ENCODE measurements at places on chromosomes 13 and 19.

DNA sequence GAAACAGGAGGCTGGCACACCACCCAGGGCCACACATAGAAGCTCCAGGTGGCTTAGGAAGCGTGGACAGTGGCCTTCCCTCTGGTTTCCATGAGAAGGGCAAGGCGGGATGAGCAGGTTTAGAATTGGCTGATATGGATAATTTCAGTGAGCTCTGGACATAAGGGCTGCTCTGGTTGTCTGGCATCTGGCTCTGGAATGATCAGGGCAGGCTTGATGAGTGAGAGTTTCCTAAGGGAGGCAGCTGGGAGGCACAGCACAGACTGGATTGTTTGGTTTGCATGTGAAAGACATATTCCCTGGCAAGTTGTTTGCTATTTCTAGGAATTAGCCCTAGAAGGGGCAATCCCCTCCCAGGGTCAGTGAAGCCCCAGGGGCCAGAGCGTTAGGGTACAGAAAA lies 129.5 kb downstream of the ATP8A2 start:
- DNase-seq = no peak

DNA sequence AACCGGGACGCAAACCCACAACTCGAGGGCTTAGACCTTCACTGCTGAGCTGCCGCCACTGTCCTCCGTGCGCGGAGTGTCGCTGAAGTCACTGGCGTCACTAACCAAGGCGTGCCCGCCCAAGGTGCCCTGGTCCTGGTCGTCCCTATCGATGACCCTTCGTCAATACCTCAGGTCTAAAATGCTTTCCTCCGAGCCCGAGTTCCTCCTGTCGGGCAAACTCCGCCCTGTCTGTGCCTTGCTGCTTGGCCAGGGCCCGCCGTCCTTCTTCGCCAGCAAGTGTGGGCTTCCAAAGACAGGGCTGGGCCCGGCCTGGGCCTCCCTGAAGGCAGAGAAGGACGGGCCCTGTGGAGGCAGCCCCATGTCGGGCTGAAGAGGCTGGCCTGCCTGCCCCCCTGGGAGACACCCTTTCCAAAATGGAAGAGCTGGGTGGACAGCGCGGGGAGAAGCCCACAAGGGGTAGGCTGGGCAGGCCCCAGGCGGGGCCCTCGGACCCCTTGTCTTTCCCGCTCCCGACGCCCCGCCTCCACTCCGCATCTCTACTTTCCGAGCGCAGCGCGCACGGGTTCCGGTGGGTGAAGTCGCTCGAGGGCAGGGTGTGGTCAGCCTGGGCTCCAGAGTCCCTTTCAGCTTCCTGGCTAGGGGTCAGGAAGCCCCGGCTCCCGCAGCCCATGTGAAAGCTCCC lies 13.4 kb downstream of the RB1 start:
- DNase-seq = no peak

DNA sequence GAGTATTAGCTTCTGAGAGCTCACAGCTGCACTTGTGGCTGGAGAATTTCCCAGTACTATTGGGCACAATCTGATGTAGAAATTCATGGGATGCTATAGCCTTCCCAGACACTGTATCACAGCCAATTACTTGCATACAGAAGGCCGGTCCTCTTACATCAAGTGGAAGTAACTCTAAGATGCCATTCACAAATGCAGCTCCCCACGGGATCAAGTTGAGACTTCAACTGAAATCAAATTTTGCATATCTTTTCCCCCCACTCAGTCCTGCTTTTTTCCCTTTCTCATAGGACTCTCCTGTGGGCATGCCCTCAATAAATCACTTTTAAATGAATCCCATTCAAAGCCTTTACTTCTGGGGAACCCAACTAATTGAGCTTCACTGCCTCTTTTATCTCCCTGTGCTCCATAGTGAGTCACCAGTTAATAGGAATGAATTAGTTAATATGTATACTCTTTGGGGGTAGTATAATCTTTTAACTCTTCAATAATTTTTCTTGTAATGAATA lies 1970.8 kb downstream of the OLFM4 start:
- DNase-seq = no peak

GRCh38 chr13:33105387-33106005 lies 89.3 kb downstream of the KL start:
- DNase-seq = no peak

GRCh38 chr19:2483084-2483483 lies 7.2 kb downstream of the GADD45B start:
- no peak for DNase-seq

DNA sequence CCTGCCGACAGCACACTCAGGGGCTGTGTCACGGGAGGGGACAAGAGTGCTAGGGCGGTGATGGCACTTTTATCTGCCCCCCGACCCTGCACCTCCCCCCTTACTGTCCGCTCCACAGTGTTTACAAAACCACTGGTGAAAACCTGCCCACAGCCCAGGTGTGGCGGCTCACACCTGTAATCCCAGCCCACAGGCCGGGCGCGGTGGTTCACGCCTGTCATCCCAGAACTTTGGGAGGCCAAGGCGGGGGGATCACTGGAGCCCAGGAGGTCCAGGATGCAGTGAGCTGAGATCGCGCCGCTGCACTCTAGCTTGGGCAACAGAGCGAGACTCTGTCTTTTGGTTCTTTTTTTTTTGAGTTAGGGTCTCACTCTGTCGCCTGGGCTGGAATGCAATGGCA lies 11.8 kb downstream of the LINGO3 start:
- no peak for DNase-seq

DNA sequence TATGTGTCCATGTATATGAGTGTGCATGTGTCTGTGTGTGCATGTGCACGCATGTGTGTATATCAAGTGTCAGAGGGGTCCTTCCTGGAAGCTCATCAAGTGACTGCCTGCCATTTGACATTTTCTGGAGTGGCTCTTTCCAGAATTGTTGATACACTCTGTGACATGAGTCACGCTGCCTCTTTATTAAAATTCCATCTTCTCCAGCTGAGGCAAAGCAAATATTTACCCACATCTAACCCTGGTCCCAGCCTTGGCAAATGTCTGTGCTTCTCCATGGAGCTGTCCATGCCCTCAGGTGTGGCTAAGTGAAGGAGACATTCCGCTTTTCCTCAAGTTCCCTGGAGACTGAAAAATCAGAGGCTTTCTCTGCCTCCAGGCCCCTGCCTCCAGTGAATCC lies 88.2 kb upstream of the MBNL2 start:
- DNase-seq = no peak

GRCh38 chr19:55109527-55110291 lies 7.7 kb downstream of the PPP1R12C start:
- no peak for DNase-seq

DNA sequence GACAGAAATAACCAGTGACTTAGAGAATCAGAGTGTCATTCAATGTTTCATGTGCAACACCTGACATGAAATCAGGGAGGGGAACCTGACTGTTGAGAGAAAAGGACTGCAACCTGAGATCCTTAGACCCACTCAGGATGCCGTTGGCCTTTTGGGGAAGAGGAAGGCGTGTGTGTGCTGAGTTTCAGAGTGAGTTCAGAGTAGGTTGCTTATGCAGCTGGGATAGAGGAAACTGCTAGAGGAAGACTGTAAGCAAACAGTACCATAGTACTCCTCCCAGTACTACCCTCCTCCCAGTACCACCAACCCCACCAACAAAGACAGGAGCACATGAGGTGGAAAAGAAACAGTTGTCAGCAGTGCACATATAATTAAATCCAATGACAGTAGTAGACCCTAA lies 63.7 kb downstream of the KL start:
- no peak for DNase-seq

GRCh38 chr13:39365879-39366278 lies 237.1 kb downstream of the LHFPL6 start:
- DNase-seq = no peak

DNA sequence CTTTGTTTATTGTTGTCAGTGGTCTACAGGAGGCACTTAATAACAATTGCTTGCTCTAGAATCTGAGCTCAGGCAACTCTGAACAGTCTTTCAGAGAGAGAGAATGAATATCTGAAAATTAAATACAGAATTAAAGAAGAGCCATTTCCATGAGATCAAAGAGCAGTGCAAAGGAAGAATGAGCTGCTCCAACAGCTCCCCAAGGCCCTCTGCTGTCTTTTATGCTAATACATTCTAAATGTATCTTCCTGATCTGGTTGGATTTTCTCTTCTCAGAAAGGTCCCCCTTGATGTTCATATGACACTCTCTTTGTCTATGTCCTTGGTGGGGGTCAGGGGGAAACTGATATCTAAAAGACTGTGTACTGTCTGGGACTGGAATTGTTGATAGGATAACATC lies 1029.6 kb downstream of the PCDH9 start:
- no peak for DNase-seq

- DNase-seq = no peak
These were observed 99.6 kb upstream of the SIAH3 start for GRCh38 chr13:45951166-45951565.

DNA sequence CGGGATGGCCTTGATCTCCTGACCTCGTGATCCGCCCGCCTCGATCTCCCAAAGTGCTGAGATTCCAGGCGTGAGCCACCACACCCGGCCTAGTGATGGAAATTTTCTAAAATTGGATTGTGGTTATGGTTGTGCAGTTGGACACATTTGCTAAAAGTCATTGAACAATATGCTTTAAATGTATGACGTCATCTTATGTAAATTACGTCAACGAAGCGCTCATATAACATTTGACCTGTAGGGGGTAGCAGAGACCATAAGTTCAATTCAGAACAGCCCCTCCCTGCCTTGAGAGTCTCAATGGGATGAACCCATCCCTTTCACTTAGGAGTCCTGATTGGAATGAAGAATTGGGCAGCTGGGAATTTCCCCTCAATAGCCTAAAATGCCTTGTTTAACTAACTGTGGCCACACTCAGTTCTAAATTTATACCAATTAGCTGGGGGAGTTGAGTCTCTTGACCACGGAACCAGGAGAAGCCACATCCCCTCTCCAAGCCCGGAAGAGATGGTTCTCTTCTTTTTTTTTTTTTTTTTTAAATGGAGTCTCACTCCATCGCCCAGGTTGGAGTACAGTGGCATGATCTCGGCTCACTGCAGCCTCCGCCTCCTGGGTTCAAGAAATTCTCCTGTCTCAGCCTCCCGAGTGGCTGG lies 15.2 kb upstream of the TLE6 start:
- DNase-seq = peak; percentile 77

GRCh38 chr13:97913206-97913605 lies 40.3 kb upstream of the IPO5 start:
- DNase-seq = no peak

DNA sequence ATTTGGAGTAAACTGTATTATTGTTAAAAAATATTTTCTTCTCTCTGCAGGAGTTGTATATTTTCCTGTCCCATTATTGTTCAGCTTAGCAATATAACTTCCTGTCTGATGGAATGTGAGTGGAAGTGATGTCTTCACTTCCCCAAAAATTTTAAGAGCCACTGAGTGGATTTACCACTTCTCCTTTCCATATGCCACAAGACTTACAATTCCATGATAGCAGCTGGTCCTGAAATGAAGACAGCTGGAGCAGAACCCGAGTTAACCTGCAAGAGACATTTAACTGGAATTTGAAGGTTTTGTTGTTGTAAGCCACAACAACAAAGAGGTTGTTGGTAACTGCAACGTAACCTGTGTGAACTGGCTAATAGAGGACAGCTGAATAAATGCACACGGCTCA lies 23.4 kb upstream of the TBC1D4 start:
- DNase-seq = no peak

All from fibroblast of skin of left quadriceps (primary cell).